ENCODE measurements at places on chromosomes 2 and 18.
A peak's percentile ranks its signal among the peaks of the same experiment; 100 is the strongest.

GRCh38 chr2:96931466-96931865 is 54.9 kb downstream of the FAM178B start:
- no peaks in the 10 kb centered on the region for H3K36me3 ChIP-seq
- no peaks in the 10 kb centered on the region for H3K4me1 ChIP-seq
- H3K4me3 ChIP-seq: no peak overlapping the region
- no peak overlapping the region for H3K27ac ChIP-seq

DNA sequence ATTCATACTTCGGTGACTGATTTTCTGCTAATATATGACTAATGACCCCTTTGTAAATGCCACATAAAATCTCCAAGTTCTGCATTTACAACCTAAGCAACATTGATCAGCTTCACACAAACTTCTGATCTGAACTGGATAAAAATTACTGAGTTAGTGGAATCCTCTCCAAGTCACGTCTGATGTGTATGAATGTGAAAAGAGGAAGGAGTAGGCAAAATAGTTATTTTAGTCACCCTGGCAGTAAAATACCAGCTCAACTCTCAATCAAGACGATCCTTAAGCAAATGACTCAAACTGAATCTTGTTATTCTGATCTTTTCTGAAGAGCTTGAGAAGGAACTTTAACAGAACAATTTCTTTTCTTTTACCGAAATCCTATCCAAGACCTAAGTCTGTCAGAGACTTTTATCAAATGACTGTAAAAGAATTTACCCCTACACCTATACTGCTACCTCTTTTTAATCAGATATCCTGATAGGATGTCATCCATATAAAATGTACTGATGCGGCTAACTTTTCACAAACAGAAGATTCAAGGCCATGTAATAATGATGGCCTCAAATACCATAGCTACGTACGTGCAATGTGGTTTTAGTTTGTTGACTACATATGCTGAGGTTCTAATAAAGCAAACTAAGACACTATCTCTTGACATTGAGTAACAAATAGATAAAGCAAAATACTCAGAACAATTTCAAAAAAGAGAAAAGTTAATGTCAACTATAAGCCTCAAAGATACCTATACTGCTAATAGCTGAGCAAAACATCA is 23.7 kb downstream of the CUL3 start:
- no peaks in the 10 kb centered on the region for H3K36me3 ChIP-seq
- peaks cover 4% of the 10 kb centered on the region for H3K4me1 ChIP-seq
- no peaks in the 10 kb centered on the region for H3K27me3 ChIP-seq
- no peak overlapping the region for H3K27ac ChIP-seq
- H3K4me3 ChIP-seq: no peak overlapping the region
- DNase-seq: no peak

DNA sequence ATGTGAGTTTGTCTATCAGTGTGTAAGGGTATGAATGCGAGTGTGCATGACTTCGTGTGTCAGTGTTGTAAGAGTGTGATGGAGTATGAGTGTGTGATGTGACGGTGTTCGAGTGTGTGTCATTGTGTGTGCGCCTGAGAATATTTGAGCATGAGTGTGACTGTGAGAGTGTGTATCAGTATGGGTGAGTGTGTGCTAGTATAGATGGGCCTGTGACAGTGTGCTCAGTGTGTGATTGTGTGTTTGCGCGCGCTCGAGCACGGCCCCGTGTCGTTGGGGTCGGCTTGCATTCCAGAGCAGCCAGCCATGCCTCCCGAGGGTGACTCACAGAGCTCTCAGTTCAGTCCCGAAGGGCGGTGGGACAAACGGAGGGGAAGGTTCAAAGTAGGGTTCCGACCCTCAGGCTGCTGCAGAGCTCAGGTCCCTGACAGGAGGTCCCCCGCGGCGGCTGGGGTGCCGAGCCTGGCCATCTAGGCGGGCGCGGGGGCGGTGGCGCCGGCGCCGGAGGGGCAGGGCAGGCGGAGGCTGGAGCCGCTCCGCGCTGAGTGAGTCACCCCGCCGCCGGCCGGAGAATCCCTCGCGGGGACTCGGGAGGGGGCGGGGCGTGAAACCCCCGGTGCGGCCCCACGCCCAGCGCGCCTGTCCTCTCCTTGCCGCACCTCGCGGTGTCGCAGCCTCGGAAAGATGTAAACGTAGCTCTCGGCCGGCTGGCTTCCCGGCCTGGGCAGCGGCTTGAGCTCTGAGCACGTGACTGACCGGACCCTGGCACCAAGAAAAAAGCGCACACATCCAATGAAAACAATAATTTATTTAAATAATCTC is 3.8 kb downstream of the DLX2 start:
- H3K27me3 ChIP-seq: no peaks in the 10 kb centered on the region
- no peaks in the 10 kb centered on the region for H3K4me1 ChIP-seq
- no peak for DNase-seq
- peak overlapping the region; percentile 21 for H3K4me3 ChIP-seq

- H3K36me3 ChIP-seq: no peaks in the 10 kb centered on the region
- no peak overlapping the region for H3K4me3 ChIP-seq
These were observed 202.8 kb downstream of the CDCA7 start for GRCh38 chr2:173557497-173557896.

- no peaks in the 10 kb centered on the region for H3K27me3 ChIP-seq
- peak overlapping the region; percentile 90 for H3K4me3 ChIP-seq
- peaks cover 4% of the 10 kb centered on the region for H3K4me1 ChIP-seq
- H3K36me3 ChIP-seq: no peaks in the 10 kb centered on the region
- peak; percentile 83 for DNase-seq
These were observed 784 bp downstream of the ROCK1 start for GRCh38 chr18:21110713-21111345.

DNA sequence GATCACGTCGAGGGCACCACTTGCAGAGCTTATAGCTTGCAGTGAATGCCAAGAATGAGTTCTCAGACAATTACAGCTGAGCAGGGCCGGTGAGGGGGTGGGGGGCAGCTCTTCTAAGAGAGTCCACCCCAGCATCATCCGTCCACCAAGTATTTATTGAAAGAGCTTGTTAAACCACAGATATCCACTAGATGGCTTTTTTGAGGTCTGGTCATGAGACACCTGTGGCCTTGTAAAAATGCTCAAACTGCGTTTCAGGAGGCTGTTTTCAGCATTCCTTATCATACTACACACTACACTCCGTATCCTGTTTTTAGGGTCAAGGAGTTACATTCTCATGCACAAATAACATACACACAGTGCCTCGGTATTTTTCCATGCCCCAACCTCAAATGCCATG is 51.5 kb downstream of the DNAJC10 start:
- H3K4me1 ChIP-seq: no peaks in the 10 kb centered on the region
- H3K27ac ChIP-seq: no peak overlapping the region
- DNase-seq: no peak
- no peak overlapping the region for H3K4me3 ChIP-seq
- H3K36me3 ChIP-seq: peaks cover 6% of the 10 kb centered on the region
